ENCODE measurements at places on chromosomes 3 and 15.

DNA sequence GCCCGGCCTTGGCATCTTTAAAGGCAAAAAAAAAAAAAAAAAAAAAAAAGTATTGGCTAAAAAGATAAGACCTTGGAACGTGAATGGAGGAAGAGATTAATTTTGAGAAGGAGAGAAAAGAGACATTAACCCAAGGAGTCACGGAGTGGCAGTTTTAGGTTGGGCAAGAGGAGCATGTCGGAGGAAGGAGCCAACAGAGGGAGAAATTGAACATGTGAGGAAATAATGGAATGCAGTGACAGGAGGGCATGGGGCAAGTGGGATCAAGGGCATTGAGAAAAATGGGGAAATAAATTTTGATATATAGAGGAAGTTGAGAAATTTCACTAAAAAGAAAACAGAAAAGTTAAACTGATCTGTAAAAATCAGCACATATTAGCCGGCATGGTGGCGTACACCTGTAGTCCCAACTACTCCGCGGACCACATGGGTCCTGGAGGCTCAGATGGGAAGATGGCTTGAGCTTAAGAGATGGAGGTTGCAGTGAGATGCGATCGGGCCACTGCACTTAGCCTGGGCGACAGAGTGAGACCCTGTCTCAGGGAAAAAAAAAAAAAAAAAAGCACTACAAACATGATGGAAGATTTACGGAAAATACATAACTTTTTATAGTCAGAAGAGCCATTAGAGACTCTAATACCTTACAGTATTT is 1.2 kb downstream of the HAUS2 start:
- DNase-seq = no peak

DNA sequence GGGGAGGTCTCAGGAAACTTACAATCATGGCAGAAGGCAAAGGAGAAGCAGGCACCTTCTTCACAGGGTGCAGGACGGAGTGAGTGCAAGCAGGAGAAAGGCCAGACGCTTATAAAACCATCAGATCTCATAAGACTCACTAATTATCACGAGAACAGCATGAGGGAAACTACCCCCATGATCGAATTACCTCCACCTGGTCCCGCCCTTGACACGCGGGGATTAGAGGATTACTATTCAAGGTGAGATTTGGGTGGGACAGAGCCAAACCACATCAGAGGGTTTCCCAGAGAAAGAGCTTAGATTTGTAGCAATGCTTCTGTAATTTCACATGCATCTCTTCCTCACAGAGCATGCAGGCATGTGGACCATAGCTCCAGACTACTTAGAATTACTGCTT is 615.7 kb upstream of the UBE2E2 start:
- DNase-seq = no peak

- no peak for DNase-seq
These were observed 6.6 kb downstream of the RHO start for GRCh38 chr3:129535075-129535474.

DNA sequence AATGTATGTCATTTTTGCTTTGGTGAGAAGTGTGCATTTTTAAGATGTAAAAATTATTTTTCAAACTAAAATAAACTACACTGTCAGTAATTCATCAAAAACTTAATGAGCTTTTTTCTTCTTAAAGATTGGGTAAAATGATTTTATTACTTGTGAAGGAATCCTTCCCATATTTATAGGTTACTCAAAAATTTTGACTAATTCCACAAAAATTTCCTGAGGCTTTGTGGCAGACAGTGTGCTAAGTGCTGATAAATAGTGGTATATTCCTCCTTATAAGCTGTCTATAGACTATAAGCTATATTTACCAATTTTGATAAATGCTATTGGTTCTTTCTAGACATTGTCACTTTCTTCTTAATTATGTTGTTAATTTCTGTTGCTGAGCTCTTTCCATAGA is 284.5 kb upstream of the SEMA6D start:
- no peak for DNase-seq

- no peak for DNase-seq
These were observed 258.3 kb upstream of the ICE2 start for GRCh38 chr15:60737217-60737616.

DNA sequence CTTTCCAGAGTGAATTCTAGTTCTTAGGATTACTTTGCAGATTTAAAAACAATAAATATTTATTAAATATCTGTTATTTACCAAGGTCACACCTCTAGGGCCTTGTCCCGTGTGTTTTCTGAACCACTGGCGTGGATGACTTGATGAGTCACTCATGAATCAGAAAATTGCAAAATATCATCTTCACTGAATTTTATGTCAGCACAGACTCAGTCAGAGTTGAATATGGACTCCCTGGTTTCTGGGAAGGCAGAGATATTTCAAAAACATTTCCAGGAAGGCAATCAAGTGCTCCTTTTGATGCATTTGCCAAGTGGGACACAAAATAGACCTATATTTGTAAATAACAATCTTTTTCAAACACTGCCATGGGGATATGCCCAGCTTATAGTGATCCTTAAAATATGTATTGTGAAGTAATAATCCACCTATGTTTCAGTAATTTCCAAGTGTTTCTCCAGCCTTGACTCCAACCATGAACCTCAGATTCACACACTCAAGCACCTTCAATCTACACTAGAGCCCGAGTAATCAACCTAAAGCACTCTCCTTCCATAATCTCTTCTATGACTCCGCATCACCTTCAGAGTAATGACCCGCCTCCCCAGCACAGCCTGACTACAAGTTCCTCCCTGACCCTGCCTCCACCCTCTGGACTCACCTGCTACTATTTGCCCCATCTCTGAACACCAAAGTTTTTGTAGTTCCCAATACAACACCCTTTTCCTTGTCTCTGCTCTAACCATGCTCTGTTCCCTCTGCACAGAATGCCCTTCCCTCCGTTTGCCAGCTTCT is 24.3 kb downstream of the DPH3 start:
- peak; percentile 55 for DNase-seq

DNA sequence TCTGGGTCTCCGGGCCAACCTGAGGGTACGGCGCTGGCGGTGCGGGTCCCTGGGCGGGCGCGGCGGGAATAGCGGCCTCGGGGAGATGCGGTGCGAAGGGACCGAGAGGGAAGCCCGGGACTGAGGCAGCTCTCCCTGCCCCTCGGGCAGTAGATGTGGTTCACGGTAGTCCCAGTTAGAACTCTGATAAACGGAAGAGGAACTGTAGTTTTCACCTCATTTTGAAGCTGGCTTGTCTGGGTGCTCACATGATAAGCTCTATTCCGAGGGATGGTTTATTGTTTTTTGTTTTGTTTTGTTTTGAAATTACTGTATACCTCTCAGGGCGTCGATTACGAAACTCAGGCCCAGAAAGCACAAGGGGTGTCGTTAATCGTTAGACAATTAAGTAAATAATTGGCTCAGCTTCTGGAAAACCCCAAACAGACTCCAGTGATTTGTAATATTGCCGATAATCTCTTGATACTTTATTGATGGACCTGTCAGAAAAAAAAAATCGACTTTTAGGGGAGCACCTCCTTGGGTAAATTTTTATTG is 413 bp downstream of the NUSAP1 start:
- DNase-seq = no peak

Data from hepatic stellate cell (primary cell).